Naive thymus-derived CD8-positive, alpha-beta T cell (primary cell): ENCODE measurements at places on chromosomes 5 and 9. TPM values are rescaled to one million over a fixed set of nuclear protein-coding genes. Genes with fewer than 3 reads are reported as not detected.

Gene GRXCR2
- not detected for total RNA-seq

Gene SAPCD2
- 0.27 TPM for total RNA-seq

Gene TAF11L5
- not detected for total RNA-seq

Gene PCDHGC5
- not detected for total RNA-seq

Gene APBA1
- total RNA-seq = 1.2 TPM

Gene ADGRV1
- 0.13 TPM for total RNA-seq

Gene PSAT1
- total RNA-seq = 28.3 TPM

Gene TMEM252
- not detected for total RNA-seq

Gene ROPN1L
- total RNA-seq = 0.57 TPM

Gene GFI1B
- total RNA-seq = not detected

Gene TAS2R1
- total RNA-seq = not detected

Gene INSL4
- total RNA-seq = not detected

Gene MELK
- total RNA-seq = not detected

Gene PLEKHG4B
- total RNA-seq = not detected

Gene NME5
- not detected for total RNA-seq

Gene ACOT12
- not detected for total RNA-seq

- H3K27me3 ChIP-seq = no peaks in the 10 kb centered on the region
- peaks cover 2% of the 10 kb centered on the region for H3K36me3 ChIP-seq
- peaks cover 34% of the 10 kb centered on the region for H3K4me1 ChIP-seq
Measured at GRCh38 chr9:77847059-77847499, 184.5 kb downstream of the GNAQ start.

DNA sequence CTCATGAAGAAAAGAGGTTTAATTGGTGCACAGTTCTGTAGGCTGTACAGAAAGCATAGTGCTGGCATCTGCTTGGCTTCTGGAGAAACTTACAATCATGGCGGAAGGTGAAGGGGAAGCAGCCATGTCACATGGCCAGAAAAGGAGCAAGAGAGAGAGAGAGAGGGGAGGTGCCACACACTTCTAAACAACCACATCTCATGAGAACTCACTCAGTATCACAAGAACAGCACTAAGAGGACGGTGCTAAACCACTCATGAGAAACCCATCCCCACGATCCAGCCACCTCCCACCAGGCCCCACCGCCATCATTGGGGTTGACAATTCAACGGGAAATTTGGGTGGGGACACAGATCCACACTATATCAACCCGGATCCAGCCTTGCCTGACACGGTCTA lies 28.8 kb upstream of the IER5L start:
- DNase-seq = peak; percentile 68
- H3K4me1 ChIP-seq = peaks cover 24% of the 10 kb centered on the region
- H3K27ac ChIP-seq = peak overlapping the region; percentile 89
- peak overlapping the region; percentile 63 for H3K4me3 ChIP-seq
- no peaks in the 10 kb centered on the region for H3K36me3 ChIP-seq

DNA sequence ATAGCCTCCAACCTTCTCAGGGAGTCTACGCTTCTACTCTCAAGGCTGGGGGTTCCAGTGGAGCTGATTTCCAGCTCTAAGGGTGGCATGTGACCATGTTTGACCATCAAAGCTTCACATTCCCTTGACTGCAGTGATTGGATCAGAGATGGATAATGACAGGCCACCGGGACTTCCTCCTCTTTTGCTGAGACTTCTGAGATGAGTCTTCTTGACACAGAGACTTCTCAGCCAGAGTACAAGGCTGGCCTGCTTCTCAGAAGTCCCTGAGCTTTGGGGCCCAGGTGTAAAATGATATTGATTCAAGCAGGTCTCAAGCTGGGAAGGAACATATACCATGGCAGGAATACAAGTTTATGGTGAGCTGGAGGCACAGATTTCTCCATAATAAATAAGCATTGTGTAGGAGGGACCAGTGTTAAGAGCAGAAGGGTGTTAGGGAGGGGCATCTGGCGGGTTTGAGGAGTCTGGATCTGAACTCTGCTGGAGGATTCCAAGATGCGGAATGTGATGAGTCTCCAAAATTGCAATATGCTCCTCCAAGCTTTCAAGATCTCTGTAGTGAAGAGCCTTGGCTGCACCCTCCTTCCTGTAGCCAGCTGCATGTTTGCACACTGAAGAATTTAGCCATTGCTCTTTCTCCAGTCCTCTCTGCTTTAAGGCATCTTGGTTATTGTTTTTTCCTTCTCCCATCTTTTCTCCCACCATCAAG lies 41.7 kb upstream of the HSD17B4 start:
- H3K27ac ChIP-seq = no peak overlapping the region
- no peaks in the 10 kb centered on the region for H3K36me3 ChIP-seq
- no peaks in the 10 kb centered on the region for H3K27me3 ChIP-seq
- no peak overlapping the region for H3K4me3 ChIP-seq

- peaks cover 7% of the 10 kb centered on the region for H3K36me3 ChIP-seq
- peak overlapping the region; percentile 99 for H3K27ac ChIP-seq
- DNase-seq = no peak
- H3K27me3 ChIP-seq = no peaks in the 10 kb centered on the region
Measured at GRCh38 chr9:130040984-130041647, 1.9 kb downstream of the FNBP1 start.

GRCh38 chr5:116510517-116510916 lies 64.1 kb downstream of the SEMA6A start:
- H3K27ac ChIP-seq = no peak overlapping the region
- peaks cover 5% of the 10 kb centered on the region for H3K36me3 ChIP-seq
- no peaks in the 10 kb centered on the region for H3K27me3 ChIP-seq
- no peak for DNase-seq
- H3K4me3 ChIP-seq = no peak overlapping the region

- no peak overlapping the region for H3K27ac ChIP-seq
- no peak overlapping the region for H3K4me3 ChIP-seq
- peaks cover 2% of the 10 kb centered on the region for H3K27me3 ChIP-seq
Measured at GRCh38 chr5:93384995-93385394, 196.0 kb downstream of the NR2F1-AS1 start.

- H3K4me1 ChIP-seq = no peaks in the 10 kb centered on the region
- H3K27ac ChIP-seq = no peak overlapping the region
- H3K4me3 ChIP-seq = no peak overlapping the region
- peaks cover 2% of the 10 kb centered on the region for H3K27me3 ChIP-seq
Measured at GRCh38 chr9:811106-811531, 30.4 kb upstream of the DMRT1 start.

GRCh38 chr5:95220381-95220780 lies 64.5 kb downstream of the MCTP1 start:
- no peaks in the 10 kb centered on the region for H3K27me3 ChIP-seq
- H3K4me1 ChIP-seq = no peaks in the 10 kb centered on the region
- DNase-seq = no peak
- H3K36me3 ChIP-seq = no peaks in the 10 kb centered on the region
- no peak overlapping the region for H3K27ac ChIP-seq

GRCh38 chr5:98066910-98067309 lies 706.6 kb upstream of the RGMB start:
- H3K4me3 ChIP-seq = no peak overlapping the region
- no peak overlapping the region for H3K27ac ChIP-seq
- DNase-seq = no peak
- no peaks in the 10 kb centered on the region for H3K4me1 ChIP-seq

DNA sequence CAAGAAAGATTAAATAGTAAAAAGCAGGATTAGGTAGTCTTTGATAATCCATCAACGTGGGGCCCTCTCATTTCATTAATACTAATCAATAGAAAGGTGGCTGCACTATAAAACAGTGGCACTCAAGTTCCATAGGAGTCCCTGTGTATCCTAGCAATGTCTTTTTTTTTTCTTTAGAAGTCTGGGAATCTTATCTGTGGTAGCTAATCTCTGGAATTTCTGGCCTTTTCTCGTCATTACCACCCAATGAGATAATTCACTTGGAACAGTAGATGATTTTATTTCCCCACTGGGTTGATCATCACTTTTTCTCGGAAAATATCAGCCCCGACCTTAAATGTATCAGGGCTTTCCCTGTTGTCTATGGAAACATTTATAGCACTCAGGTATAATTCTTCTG lies 86.8 kb upstream of the CDH6 start:
- no peak for DNase-seq
- no peak overlapping the region for H3K27ac ChIP-seq
- no peaks in the 10 kb centered on the region for H3K4me1 ChIP-seq
- no peaks in the 10 kb centered on the region for H3K36me3 ChIP-seq

DNA sequence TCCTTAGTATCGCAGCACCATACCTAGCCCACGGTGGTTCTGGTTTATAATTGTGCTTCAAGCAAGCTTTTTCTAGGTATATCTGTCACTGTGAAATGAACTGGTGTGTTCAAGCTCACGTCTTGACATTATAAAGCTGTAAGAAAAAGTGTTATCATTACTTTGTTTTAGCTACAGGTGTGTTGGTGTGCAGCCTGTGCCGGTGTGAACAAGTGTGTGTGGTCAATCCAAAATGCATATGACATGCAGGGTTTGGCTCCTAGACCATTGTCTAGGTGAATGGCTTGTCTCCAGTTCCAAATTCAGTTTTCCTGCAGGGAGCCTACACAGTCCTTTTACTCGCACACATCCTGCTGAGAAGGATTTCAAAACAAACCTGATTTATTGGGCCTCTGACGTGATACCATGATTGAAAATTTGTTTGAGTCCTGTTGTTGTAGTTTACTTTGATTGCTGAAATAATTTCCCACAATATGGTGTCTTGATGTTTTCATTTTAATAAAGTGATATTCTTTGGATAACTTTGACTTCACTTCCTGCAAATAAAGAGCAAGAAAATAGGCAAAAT lies 3.7 kb downstream of the LSM11 start:
- H3K4me1 ChIP-seq = peaks cover 12% of the 10 kb centered on the region
- no peak overlapping the region for H3K27ac ChIP-seq
- no peaks in the 10 kb centered on the region for H3K27me3 ChIP-seq
- peaks cover 8% of the 10 kb centered on the region for H3K36me3 ChIP-seq
- H3K4me3 ChIP-seq = no peak overlapping the region
- DNase-seq = no peak

DNA sequence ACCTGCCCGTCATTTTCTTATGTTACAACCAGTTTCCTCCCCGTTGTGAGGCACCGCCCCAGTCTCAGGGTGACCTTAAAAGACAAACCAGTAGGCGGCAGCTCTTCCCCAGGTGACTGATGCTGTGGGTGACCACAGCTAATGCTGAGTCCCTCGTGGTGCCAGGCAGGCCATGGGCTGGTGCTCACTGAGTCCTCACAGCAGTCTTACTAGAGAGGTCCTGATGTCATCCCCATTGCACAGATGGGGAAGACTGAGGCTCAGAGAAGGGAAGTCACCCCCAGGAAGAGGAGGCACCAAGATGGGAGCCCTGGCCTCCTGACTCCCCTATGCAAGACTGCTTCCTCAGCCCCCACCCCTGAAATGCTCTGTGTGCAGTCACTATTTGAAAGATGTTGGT lies 978 bp downstream of the CFAP157 start:
- no peaks in the 10 kb centered on the region for H3K27me3 ChIP-seq
- no peak overlapping the region for H3K4me3 ChIP-seq
- H3K36me3 ChIP-seq = no peaks in the 10 kb centered on the region
- no peak overlapping the region for H3K27ac ChIP-seq

- DNase-seq = no peak
- no peak overlapping the region for H3K27ac ChIP-seq
- no peaks in the 10 kb centered on the region for H3K4me1 ChIP-seq
- H3K36me3 ChIP-seq = no peaks in the 10 kb centered on the region
Measured at GRCh38 chr5:35143841-35144240, 86.4 kb downstream of the PRLR start.

GRCh38 chr5:81629986-81630385 lies 120.9 kb downstream of the SSBP2 start:
- no peak overlapping the region for H3K27ac ChIP-seq
- DNase-seq = no peak
- H3K4me3 ChIP-seq = no peak overlapping the region
- H3K27me3 ChIP-seq = no peaks in the 10 kb centered on the region

GRCh38 chr9:90948156-90948555 lies 146.5 kb downstream of the SYK start:
- no peak overlapping the region for H3K27ac ChIP-seq
- no peak overlapping the region for H3K4me3 ChIP-seq
- H3K27me3 ChIP-seq = peaks cover 15% of the 10 kb centered on the region

DNA sequence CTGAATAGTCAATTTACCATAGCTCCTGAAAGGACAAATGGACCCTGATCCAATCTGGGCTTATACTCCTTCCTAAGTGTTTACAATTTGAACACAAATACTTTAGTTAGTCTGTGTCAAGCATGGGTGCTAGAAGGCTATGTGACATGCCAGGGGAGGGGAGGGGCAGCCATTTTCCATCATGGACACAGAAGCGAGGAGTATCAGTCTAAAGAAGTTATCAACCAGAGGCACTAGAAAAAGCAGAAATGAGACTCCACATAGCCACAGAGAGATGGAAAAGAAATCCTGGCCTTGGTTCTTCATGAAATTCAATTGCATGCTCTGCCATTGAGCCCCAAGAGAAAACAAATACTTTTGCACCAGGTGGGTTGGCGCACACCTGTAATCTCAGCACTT lies 61.8 kb downstream of the NR6A1 start:
- H3K4me1 ChIP-seq = peaks cover 2% of the 10 kb centered on the region
- H3K36me3 ChIP-seq = no peaks in the 10 kb centered on the region
- H3K27me3 ChIP-seq = peaks cover 21% of the 10 kb centered on the region
- DNase-seq = no peak

GRCh38 chr9:109441296-109441695 lies 56.8 kb downstream of the PTPN3 start:
- H3K27me3 ChIP-seq = peaks cover 14% of the 10 kb centered on the region
- no peak for DNase-seq
- H3K4me3 ChIP-seq = no peak overlapping the region
- peaks cover 19% of the 10 kb centered on the region for H3K4me1 ChIP-seq
- no peak overlapping the region for H3K27ac ChIP-seq

GRCh38 chr9:89869793-89870580 lies 265.2 kb downstream of the GADD45G start:
- no peaks in the 10 kb centered on the region for H3K36me3 ChIP-seq
- H3K27me3 ChIP-seq = no peaks in the 10 kb centered on the region
- H3K27ac ChIP-seq = no peak overlapping the region
- no peak for DNase-seq

DNA sequence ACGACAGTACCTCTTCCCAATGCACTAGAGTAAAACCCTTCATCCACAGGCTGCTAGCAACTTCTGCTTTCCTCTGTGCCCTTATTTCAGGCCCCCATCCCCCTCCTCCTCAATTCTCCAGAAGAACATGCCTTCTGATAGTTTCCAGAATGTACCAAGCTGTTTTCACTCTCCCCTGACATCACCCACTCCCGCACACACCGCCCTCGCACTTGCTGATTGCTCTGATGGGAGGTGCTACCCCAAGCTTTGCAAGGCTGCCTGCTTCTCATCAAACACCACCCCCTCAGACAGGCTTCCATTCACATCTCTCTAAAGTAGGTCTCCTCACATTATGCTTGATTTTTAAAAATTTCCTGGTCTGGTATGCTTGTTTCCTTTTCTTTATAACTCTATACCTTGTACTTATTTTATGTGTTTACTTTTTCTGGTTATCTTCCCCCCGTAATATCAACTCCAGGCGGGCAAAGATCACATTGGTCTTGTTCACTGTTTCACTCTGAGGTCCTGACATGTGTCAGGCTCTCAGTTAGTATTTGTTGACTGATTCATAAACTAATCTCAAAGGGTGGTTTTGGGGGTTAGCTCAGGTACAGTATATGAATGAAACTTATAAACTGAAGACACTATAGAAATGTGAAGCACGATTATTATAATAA lies 91.0 kb upstream of the C9orf72 start:
- no peak overlapping the region for H3K27ac ChIP-seq
- DNase-seq = no peak
- H3K4me3 ChIP-seq = no peak overlapping the region
- peaks cover 6% of the 10 kb centered on the region for H3K27me3 ChIP-seq
- H3K4me1 ChIP-seq = no peaks in the 10 kb centered on the region
- no peaks in the 10 kb centered on the region for H3K36me3 ChIP-seq
